Renal cortex interstitium (tissue), 15 donors: ENCODE measurements at places on chromosomes 2 and 18. TPM values are rescaled to one million over a fixed set of nuclear protein-coding genes. Genes with fewer than 3 reads are reported as not detected.

DNA sequence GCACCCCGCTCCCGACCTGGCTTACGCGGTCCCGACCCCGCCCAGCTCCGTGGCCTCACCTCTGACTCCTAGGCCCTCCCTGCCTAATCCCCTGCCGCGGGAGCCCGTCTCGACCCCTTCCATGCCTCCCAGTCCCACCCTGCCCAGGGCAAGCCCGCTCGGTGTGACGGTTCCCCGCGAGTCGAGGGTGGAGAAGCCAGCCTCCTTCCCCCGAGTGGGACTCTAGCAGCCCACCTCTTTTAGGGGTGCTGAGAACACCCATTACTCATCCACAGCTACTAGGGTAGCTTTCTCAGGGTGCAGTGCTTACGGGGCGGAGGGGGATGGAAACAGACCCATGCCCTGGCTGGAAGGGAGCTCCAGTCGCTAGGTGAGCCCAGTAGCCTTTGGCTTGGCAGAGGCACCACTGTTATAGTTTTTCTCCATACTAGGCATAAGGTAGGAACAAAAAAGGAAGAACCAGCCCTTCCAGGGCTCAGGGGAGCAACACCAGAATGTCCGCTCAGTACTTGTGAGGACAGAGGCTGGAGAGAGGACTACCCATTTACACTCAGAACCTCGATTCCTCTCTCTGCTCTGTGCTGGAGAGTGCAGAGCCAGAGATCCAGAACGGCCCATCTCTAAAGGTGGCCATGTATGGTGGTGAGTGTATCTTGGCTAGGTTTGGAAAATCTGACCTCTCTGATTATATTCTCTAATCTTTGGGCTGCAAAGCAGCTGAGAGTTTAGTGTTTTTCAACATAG is 606 bp downstream of the AGBL5 start:
- no peak for DNase-seq

Gene XDH
- polyA plus RNA-seq, result 0.47 TPM

DNA sequence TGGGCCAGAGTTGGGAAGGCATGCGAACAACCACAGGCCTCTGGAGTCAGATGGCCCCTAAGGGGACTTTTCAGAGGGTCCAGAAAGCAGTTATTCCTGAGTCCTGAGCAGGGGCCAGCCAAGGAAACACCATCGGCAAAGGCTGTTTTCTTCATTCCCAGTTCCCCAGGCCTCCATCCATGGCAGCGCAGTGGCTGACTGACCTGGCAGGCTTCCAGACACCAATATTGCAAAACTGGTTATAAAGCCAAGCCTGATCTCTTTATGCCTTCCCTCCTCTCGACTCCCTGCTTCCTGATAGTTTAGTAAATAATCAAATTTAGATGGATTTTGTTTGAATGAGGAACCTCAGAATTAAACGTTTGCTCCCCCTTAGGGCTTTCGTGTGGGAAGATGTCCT is 133.4 kb upstream of the ITGA6 start:
- DNase-seq, result no peak

DNA sequence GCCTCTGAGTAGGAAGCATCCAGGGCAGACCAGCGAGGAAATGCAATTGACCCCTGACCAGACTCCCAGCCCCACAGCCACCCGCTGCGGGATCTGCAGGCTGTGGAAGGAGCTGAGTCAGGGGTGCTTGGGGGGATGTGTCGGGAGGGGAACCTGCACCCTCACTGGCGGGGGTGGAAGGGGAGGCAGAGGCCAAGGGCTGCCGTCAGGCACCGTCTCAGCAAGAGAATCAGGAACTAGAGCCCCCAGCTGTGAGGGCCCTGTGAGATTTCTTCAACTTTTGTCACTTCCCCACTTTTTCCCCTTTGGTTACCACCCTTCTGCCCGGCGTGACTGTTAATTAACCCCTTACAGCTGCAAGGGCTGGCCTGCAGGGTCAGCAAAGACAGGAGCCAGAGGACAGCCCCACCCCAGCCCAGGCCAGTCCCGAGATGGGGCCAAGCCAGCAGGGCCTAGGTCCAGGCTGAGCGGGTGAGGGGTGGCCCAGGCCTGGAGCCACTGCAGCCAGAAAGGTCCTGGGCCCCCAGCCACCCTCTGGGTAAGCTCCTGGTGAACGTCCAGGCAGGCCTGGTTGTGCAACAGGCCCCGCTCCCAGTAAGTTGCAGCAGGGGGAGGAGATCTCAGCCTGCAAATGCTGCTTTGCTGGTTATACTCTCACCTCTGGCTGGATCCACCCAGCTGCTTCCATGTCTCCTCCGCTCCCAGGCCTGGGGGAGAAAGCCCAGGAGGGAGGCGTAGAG is 147.0 kb upstream of the ID2 start:
- DNase-seq, result no peak

DNA sequence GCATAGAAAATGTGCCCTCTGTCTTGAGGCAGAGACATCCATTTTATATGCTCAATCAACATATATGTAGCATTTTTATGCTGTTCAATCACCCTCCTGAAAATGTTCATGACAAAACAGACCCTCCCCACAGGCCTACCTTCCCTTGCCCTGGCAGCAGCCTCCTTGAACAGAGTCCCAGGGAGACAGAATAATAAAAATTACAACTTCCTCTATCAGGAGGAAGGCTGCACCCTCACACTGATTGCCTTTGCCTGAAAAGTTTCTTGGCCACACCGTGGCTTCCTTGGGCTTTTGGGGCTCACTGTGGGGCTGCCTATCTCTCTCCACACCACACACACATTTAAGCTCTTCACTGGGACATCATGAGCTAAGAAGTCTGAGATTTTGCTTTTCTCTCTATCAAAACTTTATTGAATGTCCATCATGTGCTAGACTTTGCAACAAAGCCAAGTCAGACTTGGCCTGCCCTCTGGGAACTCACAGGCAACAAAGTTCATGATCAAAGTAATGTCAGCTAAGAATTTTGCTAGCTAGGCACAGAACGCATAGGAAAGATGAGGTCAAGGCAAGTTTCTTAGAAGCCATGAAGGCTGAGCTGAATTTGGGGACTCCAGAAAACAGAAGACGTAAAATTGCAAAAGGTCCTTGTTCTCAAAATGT is 101.6 kb downstream of the BCL2L11 start:
- no peak for DNase-seq

GRCh38 chr2:185006481-185006880 is 408.2 kb downstream of the ZNF804A start:
- DNase-seq, result no peak

- DNase-seq, result no peak
Measured at GRCh38 chr18:7066965-7067555, 50.5 kb downstream of the LAMA1 start.

Gene EFR3B
- 7.5 TPM for polyA plus RNA-seq

Gene KYNU
- polyA plus RNA-seq, result 5.5 TPM

GRCh38 chr2:167504695-167505094 is 616.4 kb downstream of the XIRP2 start:
- no peak for DNase-seq

DNA sequence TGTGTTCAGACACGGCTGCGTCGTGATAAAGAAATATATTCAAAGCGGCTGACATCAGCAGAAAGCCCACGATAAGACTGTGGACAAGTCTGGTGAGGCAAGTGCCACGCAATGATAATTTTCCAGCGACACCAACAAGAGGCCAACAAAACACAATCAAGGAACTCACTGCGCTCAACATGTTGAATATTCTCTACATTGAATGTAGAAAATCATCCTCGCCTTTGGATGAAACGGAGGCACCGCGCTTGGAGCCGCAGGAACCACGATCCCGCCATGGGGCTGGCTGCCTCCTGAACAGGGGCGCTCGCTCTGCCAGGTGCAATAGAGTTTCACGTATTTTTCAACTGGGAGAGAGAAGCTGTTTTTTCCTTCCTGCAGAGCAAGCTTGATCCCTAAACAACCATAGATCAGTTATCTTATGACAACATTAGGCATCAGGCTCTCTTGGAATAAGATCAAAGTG is 220.3 kb downstream of the ATAD2B start:
- no peak for DNase-seq

Gene PTPRM
- 89.6 TPM for polyA plus RNA-seq

- DNase-seq, result no peak
Measured at GRCh38 chr2:31239593-31240177, 5.7 kb downstream of the EHD3 start.

DNA sequence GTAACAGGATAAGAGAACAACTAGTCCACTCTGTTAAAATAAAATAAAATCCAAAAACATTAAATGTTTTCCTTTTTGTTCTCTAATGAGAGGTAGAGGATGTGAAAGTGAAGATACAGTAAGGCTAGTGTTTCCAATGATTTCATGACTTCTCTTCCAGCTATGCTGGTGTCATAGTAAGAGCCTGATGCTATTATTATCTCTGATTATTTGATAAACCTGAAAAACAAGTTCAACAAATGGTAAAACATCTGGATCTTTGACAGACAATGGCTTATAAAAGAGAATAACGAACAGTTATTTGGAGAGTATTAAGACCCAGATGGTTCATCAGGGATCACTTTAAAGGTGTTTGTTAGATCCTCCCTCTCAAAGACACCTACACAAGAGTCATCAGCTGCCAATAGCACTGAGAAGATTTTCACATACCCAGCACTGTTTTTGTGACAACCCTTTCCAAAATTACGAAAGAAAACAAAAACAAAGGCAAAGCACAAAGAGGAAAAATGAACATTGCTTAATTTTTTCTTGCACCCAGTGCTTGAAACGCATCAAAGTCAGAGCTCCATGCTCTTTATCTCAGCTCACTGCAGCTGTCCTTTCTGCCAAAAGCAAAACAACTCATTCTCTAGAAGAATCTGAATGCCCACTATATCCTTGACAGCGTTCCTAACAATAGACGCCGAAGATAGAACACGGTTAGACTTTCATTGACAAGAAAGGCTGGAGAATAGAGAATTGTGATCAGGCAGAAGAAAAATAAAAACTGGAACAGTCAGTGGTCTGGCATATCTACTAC is 168.6 kb downstream of the SLC8A1 start:
- no peak for DNase-seq

- peak; percentile 83 for DNase-seq
Measured at GRCh38 chr2:111121828-111122630, 1.3 kb downstream of the BCL2L11 start.

DNA sequence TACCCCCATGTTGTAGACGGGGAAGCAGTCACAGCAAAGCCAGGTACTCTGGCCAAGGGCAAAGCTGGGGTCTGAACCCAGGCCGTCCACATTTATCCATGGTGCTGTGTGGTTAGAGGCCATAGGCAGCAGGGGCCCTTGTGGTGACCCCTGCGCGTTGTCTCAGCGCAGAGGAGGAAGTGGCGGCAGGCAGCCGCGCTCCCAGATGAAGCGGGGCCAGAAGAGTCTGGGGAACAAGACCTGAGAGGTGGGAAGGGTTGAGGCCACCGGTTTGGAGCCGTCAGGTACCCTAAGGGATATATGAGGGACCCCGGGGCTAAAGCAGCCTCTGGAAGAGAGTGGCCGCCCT is 770 bp downstream of the ZNF396 start:
- DNase-seq, result no peak

Gene DPP10
- polyA plus RNA-seq, result 12.6 TPM

DNA sequence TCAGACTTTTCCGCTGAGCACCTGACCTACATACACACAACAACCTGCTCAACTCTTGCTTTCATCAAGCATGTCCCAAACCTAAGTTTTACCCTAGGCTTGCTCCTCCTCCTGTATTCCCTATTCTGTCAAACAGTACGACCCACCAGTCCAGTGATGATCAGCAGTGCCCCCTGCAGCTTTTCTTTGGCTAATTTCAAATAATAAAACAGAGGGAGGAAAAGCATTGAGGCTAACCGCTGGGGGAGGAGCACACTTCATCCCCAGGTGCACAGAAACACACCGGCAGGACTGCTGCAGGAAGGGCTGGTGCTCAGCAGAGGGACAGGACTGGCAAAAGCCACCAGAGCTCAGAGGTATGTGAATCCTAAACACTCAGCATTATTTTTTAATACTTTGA is 21.2 kb downstream of the E2F6 start:
- DNase-seq, result no peak

- no peak for DNase-seq
Measured at GRCh38 chr2:120985174-120985996, 249.7 kb downstream of the GLI2 start.

DNA sequence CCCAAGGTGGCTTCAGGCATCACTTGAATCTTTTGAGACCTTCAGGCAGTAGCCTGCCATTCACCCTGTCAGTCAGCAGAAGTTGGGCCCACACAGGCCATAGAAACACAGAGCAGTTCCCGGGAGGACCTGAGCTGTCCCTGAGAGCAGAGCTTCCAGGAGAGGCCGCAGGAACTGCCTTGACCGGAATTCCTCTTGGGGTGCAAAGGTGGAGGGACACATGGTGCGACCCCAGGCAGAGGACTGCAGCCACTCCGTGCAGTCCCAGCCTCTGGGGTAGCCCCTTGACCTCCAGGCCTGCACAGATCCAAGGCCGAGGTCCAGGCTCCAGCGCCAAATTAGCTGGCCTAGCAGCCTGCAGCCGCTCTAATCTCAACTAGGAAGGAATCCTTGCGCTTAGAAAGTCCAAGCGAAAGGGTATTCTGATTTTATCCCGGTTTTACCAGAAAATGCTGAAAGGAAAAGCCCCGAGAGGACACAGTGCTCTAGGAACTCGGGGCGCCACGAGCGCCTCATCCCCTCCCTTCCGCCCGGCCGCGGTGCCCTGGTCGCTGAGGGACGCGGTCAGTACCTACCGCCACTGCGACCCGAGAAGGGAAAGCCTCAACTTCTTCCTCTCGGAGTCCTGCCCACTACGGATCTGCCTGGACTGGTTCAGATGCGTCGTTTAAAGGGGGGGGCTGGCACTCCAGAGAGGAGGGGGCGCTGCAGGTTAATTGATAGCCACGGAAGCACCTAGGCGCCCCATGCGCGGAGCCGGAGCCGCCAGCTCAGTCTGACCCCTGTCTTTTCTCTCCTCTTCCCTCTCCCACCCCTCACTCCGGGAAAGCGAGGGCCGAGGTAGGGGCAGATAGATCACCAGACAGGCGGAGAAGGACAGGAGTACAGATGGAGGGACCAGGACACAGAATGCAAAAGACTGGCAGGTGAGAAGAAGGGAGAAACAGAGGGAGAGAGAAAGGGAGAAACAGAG is 5.4 kb downstream of the SIX2 start:
- no peak for DNase-seq

DNA sequence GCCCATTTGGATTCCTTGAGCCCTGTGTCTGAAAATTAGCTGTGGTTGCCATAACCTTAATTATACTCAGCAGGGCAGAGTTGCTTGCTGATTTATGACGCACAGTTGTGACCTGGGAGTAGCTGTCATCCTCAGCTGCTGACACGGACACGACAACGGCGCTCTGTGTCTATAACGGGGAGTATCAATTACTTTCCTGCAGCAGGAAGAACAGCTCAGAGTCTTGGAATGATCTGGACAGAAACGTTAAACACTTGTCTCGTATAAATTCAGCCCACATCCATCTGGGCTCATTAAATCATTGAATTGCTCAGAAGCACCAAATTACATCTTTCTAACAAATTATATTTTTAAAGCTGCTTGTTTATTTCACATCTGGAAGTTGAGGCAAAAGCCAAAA is 116.3 kb downstream of the SEPTIN10 start:
- no peak for DNase-seq

Gene COL6A3
- 210 TPM for polyA plus RNA-seq

GRCh38 chr2:68714866-68715265 is 19.7 kb upstream of the ARHGAP25 start:
- DNase-seq, result no peak

- no peak for DNase-seq
Measured at GRCh38 chr2:38653715-38654527, 12.0 kb upstream of the GALM start.

GRCh38 chr2:181183878-181184542 is 203.6 kb downstream of the UBE2E3 start:
- DNase-seq, result no peak

Gene OBSL1
- 149 TPM for polyA plus RNA-seq
